Kidney capillary endothelial cell (primary cell): ENCODE measurements at places on chromosomes 13 and 19.

- no peak for DNase-seq
Measured at GRCh38 chr19:28425046-28425931, 787.7 kb downstream of the UQCRFS1 start.

- DNase-seq = peak; percentile 92
Measured at GRCh38 chr13:99320693-99321481, 13.7 kb upstream of the GPR183 start.

- peak; percentile 21 for DNase-seq
Measured at GRCh38 chr13:48731001-48731658, 77.4 kb downstream of the CYSLTR2 start.

GRCh38 chr13:106090001-106090400 lies 445.5 kb downstream of the EFNB2 start:
- no peak for DNase-seq

- DNase-seq = no peak
Measured at GRCh38 chr13:35292329-35292728, 184.2 kb downstream of the MAB21L1 start.

GRCh38 chr13:71156550-71156949 lies 710.5 kb downstream of the DACH1 start:
- DNase-seq = no peak

GRCh38 chr13:75960538-75960994 lies 324.4 kb downstream of the LMO7 start:
- no peak for DNase-seq

- DNase-seq = peak; percentile 22
Measured at GRCh38 chr19:45638930-45639729, at the start of gene EML2. Gene EML2 (minus strand): TSS chr19:45639397. CDS start chr19:45639376, 21 bp downstream.

GRCh38 chr13:34349091-34349722 lies 531.3 kb downstream of the RFC3 start:
- no peak for DNase-seq

DNA sequence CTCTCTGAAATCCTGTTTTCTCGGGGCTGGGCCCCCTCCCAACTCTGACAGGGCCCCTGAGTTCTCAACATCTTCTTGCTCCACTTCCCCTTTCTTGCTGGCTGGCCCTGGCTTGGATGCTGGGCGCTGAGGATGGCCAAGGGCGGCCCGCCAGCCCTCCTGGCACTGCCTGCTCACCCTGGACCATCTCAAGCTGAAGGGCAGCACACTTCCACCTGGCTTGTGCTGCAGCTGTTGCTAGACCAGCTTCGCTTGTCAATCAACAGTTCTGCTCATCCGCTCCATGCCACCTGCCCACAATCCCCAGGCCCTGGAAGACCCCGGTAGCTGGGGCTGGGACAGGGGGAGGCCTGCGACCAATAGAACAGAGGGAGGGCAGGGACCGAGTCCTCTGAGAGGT lies 6.9 kb upstream of the GMIP start:
- no peak for DNase-seq

- DNase-seq = no peak
Measured at GRCh38 chr19:16385296-16385695, 60.7 kb downstream of the KLF2 start.
